ENCODE measurements at places on chromosomes 5 and 9.

- no peak for DNase-seq
Measured at GRCh38 chr9:136777359-136777758, 13.0 kb upstream of the LCN15 start.

- no peak for DNase-seq
Measured at GRCh38 chr9:107491081-107492053, 1.8 kb upstream of the KLF4 start.

- no peak for DNase-seq
Measured at GRCh38 chr5:160991205-160991604, 139.2 kb upstream of the ATP10B start.

DNA sequence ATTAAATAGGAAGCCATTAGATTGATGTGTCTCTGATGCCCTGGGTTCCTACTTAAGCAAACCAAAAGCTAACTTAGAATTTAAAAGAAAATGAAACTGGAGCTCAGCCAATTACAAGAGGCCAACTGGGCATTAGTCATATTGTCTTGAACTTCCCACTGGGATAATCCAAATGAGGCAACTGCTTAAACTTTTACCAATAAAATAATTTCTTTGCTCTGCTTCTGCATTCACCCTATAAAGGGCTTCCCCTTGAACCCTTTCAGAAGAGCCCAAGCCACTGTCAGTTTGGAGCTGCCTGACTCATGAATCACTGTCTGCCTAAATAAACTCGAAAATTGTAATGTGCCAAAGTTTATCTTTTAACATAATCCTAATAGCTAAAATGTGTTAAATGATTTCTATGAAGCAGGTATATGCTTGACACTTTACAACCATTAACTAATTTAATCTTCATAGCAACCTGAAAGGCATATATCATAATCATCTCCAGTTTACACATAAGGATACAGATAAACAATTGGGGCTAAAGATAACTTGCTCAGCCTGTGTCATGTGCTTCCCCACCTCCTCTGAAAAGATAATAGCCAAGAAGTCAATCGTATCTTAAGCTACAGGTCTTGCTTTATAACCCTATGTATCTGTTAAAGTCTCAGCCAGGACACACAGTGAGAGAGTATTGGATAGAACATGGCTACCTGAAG is 11.5 kb downstream of the GPR150 start:
- no peak for DNase-seq

- DNase-seq, result no peak
Measured at GRCh38 chr5:163624431-163624830, 119.0 kb downstream of the MAT2B start.

- no peak for DNase-seq
Measured at GRCh38 chr9:98374385-98375051, 119.1 kb upstream of the TBC1D2 start.

- DNase-seq, result no peak
Measured at GRCh38 chr9:132230605-132231004, 68.7 kb downstream of the NTNG2 start.

DNA sequence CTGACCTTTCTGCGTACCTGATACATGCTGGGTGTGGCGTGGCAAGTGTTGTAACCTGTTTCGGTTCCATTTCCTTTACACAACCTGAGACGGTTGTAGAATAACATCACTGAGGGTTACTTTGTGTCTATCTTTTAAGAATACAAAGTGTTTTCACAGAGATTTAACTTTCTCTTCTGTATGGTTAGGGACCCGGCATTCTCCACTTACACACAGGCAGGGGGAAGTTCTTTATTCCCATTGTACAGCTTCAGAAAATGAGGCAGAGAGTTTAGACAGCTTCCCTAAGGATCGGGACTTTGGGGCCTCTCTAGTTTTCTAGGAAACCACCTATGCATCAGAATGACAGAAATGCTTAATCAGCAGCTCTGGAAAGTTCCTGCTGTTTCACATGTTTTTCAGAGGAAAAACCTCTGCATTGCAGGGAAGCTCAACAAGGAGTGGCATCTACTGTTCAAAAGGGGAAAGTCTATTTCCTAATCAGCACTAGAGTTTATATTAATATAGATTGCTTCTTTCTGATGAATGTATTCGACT is 41.3 kb downstream of the CAST start:
- DNase-seq, result no peak
